ENCODE measurements at places on chromosomes 1 and 21.

GRCh38 chr21:18070392-18070791 is 174.2 kb upstream of the CHODL start:
- no peak for DNase-seq

DNA sequence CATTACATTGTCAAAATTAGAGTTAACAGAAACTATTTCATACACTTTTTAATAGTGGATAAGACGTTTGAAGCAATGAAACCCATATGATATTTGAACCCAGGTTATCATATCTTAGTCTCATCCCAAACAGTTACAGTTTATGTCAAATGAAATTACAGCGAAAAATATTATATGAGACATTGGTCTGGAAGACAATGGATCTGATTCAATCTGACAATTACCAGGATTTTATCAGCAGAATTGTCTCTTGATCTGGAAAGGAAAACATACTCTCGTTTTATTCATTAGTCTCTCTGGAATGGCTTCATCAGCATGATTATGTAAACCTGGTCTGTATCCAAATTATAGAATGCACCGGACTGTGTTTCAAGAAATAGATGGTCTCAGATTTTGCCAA is 818.6 kb downstream of the NCAM2 start:
- no peak for DNase-seq

DNA sequence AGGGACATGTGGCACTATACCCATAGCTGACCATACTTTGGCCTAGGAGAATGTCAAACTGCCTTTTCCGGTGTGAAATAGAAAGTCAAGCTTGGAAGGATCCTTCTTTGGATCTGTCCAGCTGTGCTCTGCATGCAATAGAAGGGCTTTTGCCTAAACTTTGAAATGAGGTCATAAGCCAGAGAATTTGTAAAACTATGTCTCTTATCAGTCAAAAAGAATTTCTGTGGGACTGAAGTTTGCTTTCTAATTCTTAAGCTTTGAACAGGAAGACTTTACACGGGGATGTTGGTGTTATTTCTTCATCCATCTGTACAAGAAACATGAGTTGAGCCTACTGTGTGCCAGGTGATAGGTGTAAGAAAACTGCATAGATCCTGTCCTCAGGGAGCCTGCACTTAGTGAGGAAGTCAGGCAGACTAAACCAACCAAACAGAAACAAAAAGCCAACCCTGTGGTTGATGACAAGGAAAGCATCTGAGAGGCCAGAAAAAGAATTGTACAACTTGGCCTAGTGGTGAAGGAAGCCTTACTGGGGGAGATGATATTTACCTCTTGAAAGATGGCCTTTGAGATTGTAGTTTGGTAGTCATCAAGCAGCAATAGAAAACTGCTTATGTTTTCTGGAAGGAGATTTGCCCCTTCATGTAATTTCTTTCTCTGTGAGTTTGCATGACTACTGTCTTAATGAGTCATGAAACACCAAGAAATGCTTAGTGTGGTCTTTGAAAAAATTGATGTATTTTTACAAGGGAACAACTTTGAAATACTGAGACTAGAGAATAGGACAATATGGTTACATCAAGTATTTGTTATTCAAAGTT is 24.8 kb downstream of the TGFB2 start:
- DNase-seq, result no peak

- no peak for DNase-seq
Observed at GRCh38 chr1:53608676-53609075, 130.3 kb downstream of the GLIS1 start.

DNA sequence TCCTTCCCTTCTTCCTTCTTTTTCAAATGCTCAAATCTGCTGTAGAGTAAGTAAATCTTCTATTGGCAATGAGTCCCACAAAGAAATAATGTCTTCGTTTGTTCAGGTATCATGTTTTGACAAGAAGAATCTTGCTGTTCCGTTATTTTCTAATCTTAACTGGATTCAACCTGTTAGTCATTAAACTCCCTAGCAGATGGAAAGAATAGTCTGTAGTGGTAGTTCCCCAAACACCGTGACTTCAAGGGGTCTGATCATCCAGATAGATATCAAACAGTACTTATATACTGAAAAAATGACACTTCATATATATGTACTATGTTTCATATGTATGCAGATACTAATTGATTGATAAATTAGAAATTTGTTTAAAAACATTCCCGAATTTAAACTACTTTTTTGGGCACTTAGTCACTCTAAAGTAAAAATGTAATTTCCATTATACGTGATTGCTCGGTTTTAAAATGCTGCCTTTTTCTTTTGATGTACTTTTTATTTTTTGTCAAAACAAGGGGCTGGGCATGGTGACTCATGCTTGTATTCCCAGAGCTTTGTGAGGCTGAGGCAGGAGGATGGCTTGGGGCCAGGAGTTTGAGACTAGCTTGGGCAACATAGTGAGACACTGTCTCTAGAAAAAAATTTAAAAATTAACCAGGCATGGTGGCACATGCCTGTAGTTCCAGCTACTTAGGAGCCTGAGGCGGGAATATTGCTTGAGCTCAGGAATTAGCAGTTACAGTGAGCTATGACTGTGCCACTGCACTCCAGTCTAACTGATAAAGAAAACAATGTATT is 335.7 kb upstream of the SNX7 start:
- no peak for DNase-seq

- DNase-seq, result no peak
Observed at GRCh38 chr1:42315500-42315899, 19.5 kb downstream of the FOXJ3 start.

- no peak for DNase-seq
Observed at GRCh38 chr1:170309389-170310013, 163.7 kb downstream of the NTMT2 start.

- no peak for DNase-seq
Observed at GRCh38 chr1:208709981-208710380, 465.8 kb upstream of the PLXNA2 start.

DNA sequence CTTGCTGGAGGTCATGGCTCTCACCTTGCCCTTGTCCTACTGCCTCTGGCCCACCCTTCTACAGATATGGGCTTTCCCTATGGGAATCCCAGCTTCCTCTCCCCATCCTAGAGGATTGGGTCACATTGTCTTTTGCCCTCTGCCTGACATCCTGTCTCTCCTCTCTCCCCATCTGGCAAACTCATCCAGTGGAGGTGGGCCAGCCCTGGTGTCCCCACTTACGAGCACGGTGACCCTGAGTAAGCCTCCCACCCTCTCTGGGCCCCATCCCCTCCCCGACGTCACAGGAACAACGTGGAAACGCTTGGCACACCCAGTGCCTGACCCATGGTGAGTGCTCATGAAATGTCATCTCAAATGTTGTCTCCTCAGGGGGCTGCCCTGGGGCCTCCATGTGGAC is 56.1 kb upstream of the ID3 start:
- no peak for DNase-seq

- no peak for DNase-seq
Observed at GRCh38 chr1:185636848-185637247, 97.3 kb upstream of the HMCN1 start.

GRCh38 chr1:233916706-233917105 is 12.2 kb downstream of the SLC35F3 start:
- no peak for DNase-seq

DNA sequence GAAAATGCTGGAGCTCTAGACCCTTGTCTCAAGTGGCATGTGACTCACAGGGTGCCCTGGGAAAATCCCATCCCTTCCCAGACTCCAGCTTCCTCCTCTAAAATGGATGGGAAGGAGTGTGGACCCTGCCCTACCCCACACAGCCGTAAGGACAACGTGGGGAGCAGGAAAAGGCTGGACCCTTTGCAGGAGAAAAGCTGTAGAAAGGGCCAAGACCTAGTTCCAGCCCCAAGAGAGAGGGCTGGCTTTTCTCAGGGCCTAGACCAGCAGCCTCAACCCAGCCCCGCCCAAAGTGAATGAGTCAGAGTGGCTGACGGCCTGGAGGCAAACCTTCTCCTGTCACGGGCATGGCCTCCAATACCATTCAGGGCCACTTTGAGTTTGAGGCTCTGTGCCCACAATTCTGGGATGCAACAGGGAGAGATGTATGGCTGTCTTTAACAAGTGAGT is 1.1 kb downstream of the LAMB3 start:
- no peak for DNase-seq

DNA sequence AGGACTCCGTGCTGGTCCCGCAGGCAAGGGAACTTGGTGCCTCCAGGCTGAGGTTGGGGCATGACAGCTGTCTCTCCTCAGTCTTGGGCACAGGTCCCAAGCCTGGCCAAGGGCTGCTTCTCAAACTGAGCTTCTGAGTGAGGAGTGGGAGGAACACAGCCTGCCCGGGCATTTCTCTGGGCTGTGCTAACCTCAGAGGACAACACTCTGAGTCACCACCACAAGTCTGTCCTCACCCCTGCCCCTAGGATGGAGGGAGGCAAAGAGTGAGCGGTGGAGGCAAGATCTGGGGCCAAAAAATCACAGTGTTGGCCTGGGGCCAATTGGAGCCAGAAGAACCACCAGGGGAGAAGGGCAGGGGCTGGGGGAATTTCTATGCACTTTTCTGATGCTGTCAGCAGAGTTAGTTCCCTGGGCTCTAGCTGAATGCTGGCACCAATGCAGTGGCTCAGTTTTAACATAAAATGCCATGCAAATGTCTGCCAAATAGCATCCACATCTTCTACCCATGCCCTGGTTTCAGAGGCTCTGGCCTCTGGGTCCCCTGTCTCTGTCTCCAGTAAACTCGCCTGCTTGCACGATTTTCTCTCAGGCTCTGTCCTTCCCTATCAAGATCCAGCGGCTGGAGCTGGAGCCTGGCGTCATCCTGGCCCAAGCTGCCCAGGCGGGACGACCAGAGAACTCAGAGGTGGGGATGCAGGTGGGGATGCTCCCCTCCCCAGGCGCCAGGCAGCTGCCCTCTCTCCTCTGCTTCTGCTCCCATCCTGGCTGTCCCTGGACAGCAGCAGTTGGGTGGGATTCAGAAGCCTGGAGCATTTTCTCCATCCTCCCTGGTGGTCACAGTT is 11.0 kb upstream of the CDK18 start:
- DNase-seq, result no peak

GRCh38 chr1:206653715-206654459 is 18.6 kb downstream of the DYRK3 start:
- DNase-seq, result no peak

GRCh38 chr1:161723459-161724141 is 2.3 kb downstream of the FCRLB start:
- no peak for DNase-seq

- no peak for DNase-seq
Observed at GRCh38 chr1:213568929-213569815, 418.6 kb upstream of the PROX1 start.

DNA sequence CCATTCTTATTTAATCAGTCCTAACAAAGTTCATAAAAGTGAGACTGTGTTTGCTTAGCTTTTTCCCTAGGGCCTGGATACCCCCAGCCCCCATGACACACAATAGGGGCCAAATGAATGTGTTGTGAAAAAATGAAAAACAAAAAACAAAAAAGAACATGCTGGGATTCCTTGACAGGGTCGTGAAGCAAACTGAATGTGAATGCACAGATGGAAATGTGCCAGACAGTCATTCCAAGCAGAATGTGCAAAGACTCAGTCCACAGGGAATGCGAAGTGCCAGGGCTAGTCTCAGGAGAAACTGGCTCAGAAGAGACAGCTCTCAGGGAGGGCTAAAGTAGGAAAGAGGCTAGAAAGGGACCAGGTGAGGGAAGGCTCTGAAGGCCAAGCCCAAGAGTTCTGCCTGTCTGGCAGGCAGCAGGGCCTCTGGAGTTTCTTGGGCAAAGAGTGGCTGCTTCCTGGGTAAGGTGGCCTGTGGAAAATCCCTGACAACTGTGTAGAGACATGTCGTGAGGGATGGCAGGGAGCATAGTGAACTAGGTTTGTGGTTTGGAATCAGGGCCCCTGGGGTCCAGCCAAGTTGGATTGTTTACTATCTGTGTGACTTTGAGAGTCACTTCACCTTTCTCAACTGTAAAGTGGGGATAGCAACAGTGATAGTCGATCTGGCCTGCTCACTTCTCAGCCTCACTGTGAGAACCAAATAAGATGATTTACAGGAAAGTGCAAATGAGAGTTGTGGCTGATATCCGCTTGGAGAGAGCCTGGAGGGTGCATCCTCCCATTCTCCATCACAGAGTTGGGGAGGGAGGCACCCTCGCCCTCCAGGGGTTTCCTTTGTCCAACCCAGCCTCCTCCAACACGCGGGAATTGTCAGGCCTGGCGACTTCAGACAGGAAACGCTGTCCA is 1.2 kb upstream of the ADAM15 start:
- DNase-seq, result no peak

GRCh38 chr1:63621075-63621474 is 27.9 kb downstream of the PGM1 start:
- DNase-seq, result no peak

DNA sequence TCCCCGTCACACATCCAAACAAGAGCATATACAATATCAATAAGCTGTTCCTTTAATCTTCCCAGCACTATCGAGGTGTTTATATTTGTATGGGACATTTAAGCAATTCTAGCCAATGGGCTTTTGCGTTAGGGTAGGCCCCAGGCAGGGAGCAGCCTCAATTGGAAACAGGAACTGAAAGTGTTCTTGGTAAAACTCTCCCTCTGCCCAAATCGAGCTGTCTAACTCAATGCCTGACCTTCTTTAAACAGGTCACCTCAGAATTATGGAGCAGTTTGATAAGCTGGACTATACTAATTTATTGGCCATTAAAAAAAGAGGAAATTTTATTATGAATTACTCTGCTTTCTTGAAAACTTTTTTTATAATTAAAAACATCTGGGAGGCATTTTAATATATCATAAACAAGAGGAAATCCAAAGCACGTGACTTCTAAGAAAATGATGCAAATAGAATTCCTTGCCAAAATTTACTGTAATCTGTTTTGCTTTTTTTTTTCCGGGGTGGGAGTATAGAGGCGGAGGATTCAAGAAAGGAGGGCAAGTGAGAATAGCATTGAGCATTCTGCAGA is 498.1 kb downstream of the LMO4 start:
- no peak for DNase-seq

GRCh38 chr1:178323067-178323466 is 173.7 kb downstream of the CLEC20A start:
- no peak for DNase-seq

DNA sequence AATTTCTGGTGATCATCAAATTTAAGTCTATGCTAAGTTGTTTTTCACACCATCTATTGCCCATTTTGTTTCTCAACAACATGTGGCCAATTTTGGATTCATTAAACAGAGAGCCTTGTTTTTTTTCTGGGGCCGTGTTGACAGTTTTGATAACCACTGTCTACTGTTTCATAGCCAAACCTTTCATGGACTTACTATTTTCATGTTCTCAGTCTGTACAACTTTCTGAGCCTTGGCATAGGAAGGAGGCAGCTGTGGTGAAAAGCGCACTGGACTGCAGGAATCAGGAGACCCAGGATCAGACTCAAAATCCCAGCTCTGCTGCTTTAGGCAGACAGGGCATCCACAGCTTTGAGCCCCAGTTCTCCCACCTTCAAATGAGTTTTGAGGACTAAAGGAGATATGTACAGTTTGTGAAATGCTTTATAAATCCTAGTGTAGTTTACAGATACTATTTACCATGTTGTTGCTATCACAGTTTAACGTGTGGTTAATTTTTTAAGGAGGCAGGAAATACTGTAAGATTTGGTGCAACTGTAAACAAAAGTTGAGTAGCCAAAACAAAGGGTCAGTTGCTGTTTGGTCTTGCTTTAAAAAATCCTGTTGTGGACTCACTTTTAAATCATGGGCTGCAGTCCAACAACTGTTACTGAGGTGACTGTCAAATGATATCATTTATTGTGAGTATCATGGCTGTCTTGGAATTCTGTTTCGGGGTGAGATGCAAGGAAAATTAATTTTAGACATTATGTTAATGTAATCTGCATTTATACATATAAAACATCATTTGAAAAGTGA is 2.9 kb downstream of the MACO1 start:
- no peak for DNase-seq

GRCh38 chr1:10638559-10639005 is 157.9 kb downstream of the CASZ1 start:
- DNase-seq, result no peak

- no peak for DNase-seq
Observed at GRCh38 chr1:46455951-46456350, 33.7 kb upstream of the DMBX1 start.

All from stimulated activated CD4-positive, alpha-beta T cell treated with anti-CD3 and anti-CD28 coated beads, TNF-alpha, amount 100 ng/mL, for 1 hour (primary cell).